Activated CD4-positive, alpha-beta T cell treated with anti-CD3 and anti-CD28 coated beads, Interleukin-2, amount 50 U/mL, for 24 hours (primary cell): ENCODE measurements at places on chromosomes 6 and 20.

DNA sequence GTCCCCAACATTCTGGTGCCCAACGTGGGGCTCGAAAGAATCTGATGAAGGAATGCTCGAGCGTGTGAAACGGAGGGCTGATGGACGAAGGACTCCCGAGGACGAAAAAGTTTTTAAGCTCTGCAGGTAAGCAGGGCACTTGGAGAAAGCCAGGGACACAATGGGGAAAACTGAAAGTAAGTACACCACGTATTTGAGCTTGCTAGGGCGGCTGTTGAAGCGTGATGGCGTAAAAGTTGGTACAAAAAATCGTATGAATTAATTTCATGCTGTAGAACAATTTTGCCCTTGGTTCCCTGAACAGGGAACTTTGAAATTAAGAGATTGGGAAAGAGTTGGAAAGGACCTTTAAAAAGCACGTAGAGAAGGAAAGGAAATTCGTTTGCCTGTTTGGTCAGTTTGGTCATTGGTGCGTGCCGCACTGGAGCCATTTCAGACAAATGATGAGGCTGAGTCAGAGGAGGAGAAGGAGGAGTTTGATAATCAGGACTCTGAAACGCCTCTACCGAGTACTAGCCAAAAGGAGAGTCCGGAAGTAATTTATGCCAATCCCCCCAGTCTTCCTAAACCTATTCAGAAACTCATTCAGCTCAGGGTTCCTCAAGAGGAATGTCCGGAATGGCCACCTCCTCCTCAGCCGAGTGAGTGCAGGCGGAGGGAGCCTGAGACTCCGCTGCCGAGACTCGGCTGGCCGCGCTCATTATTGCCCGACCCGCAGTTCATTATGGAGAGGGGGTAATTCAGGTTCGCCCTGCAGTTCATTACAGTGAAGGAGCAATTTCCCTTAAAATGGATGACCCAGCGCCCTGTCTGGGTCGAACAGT, 59.2 kb upstream of the PRSS16 start:
- peak; percentile 9 for DNase-seq

- DNase-seq = no peak
These were observed 298.9 kb upstream of the BMP2 start for GRCh38 chr20:6468423-6469116.

DNA sequence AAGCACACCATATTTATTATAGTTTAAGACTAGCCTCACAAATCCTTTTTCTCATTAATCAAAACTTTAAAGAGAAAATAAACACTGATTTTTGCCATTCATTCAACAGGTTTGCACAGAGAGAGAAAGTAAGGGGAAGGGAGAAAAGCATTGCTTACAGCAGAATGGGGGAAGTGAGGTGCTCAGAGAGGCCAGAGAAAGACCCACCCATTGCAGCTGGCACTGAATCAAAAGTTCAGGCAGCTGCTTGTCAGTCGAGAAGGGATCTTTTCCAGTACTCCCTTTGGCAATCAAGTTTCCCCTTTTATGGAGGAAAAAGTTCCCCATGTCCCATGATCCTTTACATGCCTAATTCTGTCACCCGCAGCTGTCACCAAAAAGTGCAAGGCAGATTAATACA, 8.0 kb upstream of the CRISP2 start:
- DNase-seq = no peak

DNA sequence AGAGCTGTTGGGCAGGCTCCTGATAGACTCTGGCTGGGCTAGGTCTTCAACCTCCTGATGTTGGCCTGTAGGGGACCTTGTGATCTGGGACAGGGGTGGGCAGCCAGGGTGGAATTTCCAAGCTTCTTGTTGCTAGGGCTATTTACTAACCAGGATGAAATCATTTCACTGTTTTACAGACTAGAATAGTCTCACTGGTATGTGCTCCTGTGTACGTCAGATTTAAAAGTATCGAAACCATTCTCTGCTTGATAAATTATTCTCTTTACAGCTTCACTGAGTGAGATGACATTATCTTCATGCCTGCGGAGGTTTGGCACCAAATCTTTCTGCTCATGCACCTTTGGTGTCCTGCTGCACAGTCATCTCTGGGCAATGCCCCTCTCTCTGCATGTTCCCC, 10.9 kb downstream of the EDN1 start:
- no peak for DNase-seq

DNA sequence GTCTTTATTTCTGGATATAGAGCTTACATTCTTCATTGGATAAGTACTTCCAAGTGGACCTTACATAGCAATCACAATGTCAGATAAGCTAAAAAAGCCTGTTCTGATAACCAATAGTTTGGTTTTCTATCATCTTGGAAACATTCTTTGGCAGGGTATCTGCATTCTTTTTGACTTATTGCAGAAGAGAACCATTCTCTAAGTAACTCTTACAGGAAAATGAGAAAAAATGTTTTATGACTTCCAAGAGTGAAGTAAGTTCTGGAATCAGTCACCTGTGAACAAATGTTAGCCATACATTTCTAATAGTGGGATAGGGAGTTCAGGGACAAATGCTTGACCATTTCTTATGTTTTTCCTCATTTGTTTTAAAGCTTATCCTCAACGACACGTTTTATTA, 564.0 kb downstream of the CD109 start:
- no peak for DNase-seq

DNA sequence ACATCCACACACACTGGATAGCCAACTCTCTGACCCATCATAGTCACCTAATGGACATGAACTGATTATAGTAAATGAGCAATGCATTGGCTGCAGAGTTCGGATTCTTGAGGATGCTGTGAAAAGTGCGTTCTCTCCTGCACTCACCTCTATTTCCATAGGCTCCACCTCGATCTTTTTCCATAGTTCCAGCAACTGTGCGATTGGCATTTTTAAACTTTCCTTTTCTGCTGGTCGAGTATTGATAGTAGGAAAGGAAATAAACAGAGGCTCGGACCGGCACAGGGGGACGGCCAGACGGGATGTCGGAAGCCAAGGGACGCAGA, 94.4 kb downstream of the RNASET2 start:
- no peak for DNase-seq

- DNase-seq = no peak
These were observed 26.3 kb upstream of the TFAP2A start for GRCh38 chr6:10441004-10441654.

DNA sequence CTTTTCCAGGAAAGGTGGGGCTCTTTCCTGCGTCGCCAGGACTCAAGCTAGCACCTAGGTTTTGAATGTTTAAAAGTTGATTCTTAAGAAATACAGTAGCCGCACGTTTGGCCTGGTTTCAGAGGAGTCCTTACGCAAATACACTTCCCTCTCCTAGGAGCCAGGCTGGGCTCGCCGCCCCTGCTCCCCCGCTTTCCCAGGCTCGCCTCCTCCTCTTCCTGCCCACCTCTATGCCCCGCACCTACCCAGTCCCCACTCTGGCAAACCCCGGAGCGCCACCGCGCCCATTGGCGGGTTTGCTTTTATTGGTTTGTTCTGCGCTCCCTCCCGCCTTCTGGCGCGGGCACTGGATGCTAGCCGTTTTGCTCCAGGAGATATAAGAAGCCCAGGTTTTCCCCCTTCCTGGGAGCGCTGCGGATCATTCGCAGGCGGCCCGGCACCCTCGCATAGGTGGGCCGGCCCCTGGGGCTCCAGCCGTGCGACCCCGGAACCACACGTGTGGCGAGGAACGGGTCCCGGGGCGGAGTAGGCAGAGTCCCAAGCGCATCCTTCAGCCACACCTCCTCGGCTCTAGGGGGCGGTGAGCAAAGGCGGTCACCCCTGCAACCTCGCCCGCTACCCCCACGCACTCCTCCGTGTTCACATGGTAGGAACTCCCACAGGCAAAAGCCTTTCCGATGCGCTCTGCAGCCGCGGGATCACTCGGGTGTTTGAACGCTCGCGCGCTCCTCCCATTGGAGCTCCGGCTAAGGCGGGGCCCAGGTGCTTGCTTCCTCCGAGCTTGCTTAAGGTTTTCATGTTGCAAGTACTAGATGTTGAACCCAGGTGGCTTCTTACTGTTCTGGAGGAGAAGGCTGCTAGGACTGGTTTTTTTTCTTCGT, 119.0 kb downstream of the RTN4IP1 start:
- DNase-seq = no peak

DNA sequence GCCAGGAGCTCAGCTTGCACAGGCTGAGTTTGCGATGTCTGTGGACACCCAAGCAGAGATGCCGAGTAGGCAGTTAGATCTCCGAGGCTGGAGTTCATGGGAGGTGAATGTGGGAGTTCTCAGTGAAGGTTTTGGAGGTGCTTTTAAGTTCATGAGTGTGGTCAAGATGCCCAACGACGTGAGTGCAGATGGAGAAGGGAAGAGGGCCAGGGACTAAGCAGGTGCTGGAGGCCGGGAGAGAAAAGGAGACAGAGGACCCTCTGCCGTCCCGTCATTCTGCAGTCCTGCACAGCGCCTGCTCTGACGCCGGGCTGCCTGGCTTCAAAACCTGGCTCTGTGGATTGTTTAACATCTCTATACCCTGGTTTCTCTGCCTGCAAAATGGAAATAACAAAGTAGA, 15.5 kb downstream of the ITPR3 start:
- DNase-seq = no peak

GRCh38 chr6:107592806-107593205, 102.9 kb downstream of the SOBP start:
- no peak for DNase-seq

GRCh38 chr6:6697620-6698019, 109.1 kb downstream of the LY86 start:
- no peak for DNase-seq

DNA sequence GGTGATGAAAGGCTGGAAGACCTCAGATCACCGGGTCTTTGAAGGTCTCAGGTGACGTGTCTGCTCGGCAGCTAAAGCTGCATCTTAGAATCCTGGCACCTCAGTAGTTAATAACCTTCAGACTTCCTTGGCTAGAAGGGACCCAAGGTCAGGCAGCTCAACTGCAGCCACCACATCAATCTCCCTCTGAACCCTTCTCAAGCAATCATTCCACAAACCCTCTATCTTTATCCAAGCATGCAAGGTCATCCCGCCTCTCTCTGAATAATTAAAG, 16.7 kb upstream of the TLDC2 start:
- no peak for DNase-seq

GRCh38 chr6:52558266-52559000, 18.4 kb downstream of the TRAM2 start:
- DNase-seq = no peak

DNA sequence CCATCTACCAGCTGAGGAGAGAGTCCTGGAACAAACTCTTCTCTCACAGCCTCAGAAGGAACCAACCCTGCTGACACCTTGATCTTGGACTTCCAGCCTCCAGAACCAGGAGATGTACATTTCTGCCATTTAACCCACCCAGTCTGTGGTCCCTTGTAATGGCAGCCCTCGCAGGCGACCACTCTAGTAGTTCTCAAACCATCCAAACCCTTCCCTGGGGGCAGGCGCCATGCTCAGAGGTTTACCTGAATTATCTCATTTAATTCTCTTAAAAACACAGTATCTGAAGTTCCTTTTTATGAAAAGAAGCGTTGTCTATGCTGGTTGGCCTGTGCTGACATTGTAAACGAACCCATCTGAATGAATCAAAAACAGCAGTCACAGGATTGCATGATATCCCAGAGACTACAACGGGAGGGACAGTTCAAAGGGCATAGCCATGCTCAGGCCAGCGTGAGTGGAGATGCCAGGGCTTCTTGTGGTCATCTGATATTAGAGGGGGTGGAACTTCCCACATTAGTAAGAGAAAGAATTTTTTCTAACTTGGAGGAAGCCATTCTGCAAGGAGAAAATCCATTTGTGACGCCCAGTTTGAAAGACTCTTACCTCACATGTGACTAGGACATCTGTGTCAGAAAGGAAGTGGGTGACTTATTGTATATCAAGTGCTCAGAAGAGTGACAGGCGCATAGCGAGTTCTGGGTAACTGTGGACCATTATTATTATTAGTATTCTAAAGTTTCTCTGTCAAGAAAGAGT, 17.2 kb upstream of the TAGAP start:
- DNase-seq = no peak

- DNase-seq = peak; percentile 34
These were observed 2.0 kb upstream of the SLC29A1 start for GRCh38 chr6:44221291-44221960.

DNA sequence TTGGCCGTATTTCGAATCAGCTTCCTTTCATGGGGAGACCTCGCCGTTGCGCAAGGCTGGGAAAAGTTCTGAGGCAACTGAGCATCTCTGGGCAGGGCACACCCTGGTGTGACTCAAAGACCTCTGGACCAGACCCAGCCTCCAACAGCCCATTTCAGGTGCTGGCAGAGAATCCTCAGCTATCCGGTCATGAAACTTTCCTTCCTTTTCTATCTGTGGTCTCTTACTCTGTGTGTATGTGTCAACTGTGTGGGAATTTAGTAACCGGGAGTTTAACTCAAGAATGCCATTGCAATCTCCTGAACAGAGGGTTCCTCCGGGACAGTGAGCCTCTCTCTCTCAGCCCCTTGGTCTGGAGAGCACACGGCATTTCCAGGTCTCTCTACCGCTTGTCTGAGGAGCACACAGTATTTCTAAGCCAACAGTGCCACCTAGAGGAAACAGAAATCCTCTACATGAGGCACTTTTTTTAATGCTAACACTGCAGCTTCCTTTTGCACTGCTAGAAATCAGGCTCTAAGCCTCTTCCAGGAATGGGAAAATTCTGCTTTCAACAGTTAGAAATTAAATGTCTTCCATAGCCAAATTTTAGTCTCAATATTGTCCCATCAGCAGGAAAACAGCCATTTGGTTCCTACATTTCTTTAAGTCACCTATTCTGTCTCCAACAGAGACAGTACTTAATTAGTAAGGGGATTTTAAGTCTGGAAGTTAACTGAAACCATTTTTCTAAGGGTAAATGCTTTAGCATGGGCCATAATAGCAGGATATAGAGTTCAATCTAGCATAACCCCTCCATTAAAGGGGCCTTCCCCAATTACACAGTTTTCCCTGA, 32.7 kb downstream of the PLN start:
- DNase-seq = peak; percentile 14

DNA sequence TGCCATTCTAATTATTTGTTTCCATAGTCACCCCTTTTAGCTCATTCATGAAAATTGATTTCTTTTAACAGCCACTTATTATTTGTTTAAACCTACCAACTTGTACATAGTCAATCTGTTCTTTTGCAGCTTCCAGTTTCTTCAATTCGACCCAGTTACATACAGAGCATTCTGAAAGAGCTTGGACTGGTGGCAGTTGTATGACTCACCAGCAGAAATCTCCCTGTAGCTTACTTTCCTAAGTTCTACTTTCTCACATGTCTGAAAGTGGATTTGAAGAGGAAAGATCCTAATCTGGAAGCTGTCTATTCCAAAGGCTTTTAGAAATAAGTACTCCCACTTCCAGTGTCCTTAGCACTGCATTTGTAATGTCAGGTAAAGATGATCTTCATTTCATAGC, 447.9 kb downstream of the HTR1B start:
- no peak for DNase-seq

- DNase-seq = no peak
These were observed 11.8 kb downstream of the CPNE5 start for GRCh38 chr6:36827261-36828079.

- DNase-seq = no peak
These were observed 384.8 kb upstream of the SOX4 start for GRCh38 chr6:21208796-21209186.

DNA sequence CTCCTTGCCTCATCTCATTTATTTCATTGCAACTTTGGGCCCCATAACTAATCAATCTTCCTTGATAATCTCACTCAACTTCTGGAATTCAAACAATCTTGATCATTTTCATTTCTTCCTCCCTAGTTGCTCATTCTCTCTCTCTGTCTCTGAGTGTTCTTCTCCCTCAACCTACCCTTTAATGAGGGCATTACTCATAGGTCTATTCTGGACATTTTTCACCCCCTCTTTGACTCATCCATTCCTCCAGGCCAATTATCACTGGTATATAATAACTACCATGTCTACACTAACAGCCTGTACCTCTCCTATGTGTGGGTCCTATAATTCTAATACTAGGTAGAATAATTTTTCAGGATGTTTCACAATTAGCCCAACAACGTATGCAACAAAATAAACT, 78.8 kb downstream of the COL21A1 start:
- DNase-seq = no peak

GRCh38 chr20:62252342-62252966, 14.1 kb downstream of the OSBPL2 start:
- DNase-seq = no peak
